Omental fat pad (tissue), 4 donors: ENCODE measurements at places on chromosomes 4 and X. TPM values are rescaled to one million over a fixed set of nuclear protein-coding genes. Genes with fewer than 3 reads are reported as not detected.

The GAGE13 gene
- total RNA-seq, result not detected

The SPACA5 gene
- total RNA-seq, result not detected

The AKAP4 gene
- not detected for total RNA-seq

The COX18 gene
- 13.1 TPM for total RNA-seq

The COL4A6 gene
- total RNA-seq, result 1.1 TPM

The HDX gene
- total RNA-seq, result 12.4 TPM

The NDNF gene
- total RNA-seq, result 9.3 TPM
